ENCODE measurements at places on chromosomes 1 and 21.

DNA sequence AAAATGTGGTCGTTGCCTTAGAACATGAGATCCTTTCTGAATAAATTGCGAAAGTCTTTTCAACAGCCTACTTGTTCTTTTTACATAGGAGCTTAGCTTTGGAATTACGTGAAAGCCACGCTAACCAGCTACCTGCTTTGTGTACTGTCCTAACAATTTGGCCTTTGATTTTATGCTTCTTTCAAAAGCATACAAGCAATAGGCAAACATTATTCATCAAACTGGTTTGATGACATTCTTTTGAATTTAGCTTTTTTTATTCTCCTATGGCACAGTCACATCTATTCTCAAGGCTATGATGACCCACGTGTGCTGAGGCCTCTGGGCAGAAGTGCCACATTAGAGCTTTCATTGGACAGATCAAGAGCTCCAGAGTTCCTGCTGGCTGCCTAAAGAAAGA, 178.0 kb upstream of the DPT start:
- peak; percentile 93 for DNase-seq

- DNase-seq: no peak
These were observed 33.2 kb downstream of the RHOU start for GRCh38 chr1:228768355-228769000.

GRCh38 chr21:45741691-45742090, 98.2 kb downstream of the PCBP3 start:
- DNase-seq: no peak

- DNase-seq: no peak
These were observed at the start of gene CROCC for GRCh38 chr1:16921391-16922185. CROCC (plus strand) TSS chr1:16921931; CDS start chr1:16922019, 88 bp downstream.

DNA sequence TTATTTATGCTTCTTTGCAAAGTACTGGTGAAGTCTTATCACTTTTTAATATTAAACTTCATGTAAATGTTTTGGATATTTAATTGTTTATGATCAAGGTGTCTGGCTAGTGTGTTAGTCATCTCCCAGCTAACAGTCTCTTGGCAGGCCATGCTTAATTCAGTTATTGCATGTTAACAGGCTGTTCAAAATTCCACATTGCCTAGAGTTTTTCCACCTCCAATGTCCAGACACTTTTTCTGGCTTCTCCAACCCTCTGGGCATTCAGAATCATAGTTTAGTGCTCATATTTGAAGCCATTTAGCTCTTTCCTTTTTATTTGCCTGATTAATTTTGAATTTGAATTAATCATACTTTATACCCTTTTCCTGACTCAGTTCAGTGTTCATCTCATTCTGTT, 69.2 kb downstream of the OLFML2B start:
- peak; percentile 38 for DNase-seq

- no peak for DNase-seq
These were observed 101.5 kb upstream of the ARHGEF16 start for GRCh38 chr1:3352952-3353331.

- DNase-seq: no peak
These were observed 126.8 kb downstream of the PIK3R3 start for GRCh38 chr1:46005594-46005993.

DNA sequence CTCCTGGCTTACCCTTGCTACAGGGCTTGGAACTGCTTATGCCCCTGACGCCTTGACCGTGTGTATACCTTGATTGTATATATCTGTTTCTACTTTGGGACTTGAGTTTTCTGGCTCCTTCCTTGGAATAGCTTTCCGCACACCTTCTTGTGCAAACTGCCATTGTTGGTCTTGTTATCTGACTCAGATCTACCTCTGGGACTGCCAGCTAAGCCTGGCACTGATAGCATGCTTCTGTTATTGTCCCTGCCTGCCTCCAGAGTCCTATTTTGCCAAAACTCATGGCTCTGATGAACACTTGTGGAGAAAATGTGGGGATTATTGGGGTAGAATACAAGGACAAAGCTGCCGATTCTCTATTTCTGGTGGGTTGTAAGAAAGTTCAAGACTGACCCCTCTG, 15.4 kb downstream of the FMOD start:
- DNase-seq: no peak

GRCh38 chr1:181551249-181551648, 67.9 kb downstream of the CACNA1E start:
- DNase-seq: peak; percentile 7

DNA sequence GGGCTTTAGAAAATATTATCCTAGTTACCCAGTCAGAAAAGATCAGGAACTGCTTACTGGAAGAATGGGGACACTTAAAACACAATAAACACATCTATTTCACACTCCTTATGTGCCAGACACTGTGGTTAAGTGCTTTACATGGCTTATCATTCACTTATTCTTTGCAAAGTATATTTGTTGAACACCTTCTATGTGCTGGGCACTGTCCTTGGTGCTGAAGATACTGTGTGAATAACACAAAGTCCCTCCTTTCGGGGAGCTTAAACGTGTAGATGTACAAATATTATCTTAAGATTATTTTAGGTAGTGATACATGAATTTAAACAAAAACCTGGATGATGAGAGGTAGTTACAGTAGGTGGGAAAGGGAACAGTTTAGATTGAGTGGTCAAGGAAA, 169.3 kb downstream of the ST6GALNAC5 start:
- DNase-seq: peak; percentile 27

- DNase-seq: peak; percentile 81
These were observed 45.8 kb upstream of the CRNN start for GRCh38 chr1:152459596-152460528.

- DNase-seq: no peak
These were observed 97.1 kb downstream of the ETS2 start for GRCh38 chr21:38902608-38903445.

DNA sequence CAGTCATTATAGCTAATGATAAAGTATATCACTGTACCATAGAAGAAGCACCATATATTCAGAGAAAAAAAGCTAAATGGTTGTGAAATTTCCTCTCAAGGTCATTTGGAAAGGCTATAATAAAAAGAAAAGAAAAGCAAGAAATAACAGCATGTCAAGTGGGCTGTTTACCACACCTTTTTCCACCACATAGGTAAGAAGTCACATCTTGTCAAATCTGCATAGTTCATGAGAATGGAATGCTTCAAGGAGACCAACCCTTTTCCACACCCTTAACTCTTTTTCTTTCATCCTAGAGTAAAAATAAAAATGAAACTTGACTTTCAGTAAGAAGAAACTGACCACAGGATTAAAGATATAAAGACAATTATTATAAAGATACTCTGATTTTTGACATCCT, 91.2 kb downstream of the ATP6V1G3 start:
- DNase-seq: no peak

GRCh38 chr1:10795276-10796021, 997 bp downstream of the CASZ1 start:
- peak; percentile 55 for DNase-seq

GRCh38 chr1:227896710-227897655, 50.7 kb downstream of the WNT9A start:
- DNase-seq: no peak

DNA sequence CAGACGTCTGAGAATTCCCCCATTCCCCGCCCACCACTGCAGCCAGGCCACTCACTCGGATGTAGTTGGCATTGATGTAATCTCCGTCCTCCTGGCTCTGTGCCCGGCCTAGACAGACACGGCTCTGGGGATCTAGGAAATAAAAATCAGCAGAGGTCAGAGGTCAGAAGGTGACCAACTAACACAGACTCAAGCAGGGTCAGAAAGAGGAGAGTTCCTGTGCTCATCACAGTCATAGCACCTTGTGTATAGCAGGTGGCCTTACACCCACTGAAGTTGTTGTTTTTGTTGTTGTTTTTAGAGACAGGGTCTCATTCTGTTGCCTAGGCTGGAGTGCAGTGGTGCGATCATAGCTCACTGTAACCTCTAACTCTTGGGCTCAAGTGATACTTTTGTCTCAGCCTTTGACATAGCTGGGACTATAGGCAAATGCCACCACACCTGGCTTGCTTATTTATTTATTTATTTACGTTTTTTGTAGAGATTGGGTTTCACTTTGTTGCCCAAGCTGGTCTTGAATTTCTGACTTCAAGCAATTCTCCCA, 4.9 kb downstream of the PTPN7 start:
- peak; percentile 73 for DNase-seq

DNA sequence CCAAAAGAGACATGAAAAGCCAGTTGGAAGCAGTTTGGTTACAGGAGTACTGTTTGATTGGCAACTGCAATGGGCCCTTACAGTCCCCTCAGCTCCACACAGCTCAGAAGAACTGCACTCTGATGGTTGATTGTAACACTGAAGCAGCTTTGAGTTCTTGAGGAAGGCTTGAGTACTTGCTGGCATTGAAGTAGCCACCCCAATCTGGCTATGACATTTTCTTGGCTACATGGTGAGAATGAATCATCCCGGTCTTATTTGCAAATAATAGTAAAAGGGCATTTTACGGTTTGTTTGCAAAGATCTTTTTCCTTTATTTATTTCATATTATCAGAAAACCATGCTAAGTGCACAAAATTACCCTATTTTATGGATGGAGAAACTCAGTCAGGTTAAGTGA, 159.7 kb upstream of the BEND5 start:
- DNase-seq: no peak

DNA sequence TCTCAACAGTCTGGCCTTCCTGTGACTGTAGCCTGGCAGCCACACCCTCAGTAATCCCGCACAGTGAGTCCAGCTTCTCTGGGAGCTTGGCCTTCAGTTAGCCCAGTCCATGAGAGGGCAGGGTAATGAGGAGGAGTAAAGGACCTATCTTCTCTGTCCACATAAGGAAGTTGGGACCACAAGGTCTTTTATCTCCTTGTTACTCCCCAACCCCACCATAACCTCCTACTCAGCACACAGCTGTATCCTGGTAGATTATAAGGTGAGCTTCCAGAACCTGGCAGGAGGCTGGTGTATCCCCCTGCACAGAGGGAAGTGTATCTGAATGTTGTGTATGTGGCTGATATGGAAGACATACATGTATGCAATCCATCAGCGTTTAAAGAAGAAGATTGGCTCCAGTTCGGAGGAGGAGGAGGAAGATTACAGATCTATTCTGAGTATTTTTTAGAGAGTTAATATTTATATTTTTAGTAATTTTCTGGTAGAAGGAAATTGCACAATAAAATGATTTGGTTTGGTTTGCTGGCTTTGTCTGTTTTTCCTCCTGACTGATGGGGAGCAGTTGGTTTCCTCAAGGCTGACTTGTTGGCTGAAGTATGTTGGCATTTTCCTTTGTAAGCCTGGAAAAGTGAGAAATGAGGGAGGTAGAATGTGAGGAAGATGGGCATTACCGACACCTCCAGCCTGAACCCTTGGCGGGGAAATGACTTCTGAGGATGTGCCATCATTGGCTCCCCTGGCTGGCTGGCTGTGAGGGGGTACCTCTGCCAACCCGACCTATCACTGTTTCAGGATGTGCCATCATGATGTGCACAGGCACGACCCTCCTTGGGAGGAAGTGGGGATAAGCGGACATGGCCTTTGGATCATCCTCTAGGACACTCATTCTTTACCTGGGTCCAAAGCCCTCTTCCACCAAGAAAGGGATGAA, 5.0 kb downstream of the C1orf226 start:
- no peak for DNase-seq

DNA sequence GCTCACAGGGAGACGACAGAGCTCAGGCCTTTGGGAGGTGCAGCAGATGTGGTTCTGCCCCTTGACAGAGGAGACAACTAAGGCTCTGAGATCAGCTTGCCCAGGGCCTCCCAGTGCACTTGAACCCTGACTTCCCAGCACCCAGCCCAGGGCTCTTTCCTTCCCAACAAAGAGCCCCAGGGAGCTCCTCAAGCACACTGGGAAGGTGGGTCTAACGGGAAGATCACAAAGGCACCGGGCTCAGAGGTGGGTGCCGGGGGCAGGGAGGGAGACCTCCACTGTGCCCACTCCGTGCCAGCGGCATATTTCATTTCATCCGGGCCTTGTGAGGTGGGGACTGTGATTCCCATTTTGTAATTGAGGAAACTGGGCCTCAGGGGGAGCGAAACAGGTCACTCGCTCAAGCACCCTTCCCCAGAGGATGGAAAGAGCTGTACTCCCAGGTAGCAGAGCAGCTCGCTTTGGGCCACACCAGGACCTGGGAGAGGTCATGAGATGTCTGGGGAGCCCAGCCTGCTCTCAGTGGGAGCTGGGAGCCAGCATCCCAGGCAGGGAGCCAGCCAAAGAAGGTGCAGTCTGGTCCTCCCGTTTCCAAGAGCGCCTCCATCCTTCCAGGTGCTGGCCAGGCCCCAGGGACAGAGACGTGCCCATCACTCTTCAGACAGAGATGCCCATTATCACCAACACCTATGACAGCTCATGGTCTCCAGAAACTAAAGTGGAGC, 82.3 kb downstream of the SYT2 start:
- DNase-seq: no peak

DNA sequence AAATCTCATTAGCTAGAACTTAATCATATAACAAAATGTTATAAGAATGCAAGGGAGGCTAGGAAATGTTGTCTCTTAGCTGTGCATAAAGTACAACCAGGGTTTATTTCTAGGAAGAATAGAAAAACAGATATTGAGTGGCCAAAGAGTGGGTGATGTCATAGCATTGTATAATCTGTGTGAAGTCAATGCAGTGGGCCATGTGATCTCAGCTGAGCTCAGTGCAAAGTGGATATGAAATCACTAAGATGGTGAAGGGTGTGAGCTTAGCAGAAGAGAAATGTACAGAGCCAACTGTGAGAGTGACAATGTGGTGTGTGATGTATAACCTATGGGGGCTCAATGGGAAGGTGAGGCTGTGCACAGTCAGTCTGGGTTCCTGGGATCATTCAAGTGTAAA, 29.7 kb upstream of the DUSP23 start:
- DNase-seq: peak; percentile 43

DNA sequence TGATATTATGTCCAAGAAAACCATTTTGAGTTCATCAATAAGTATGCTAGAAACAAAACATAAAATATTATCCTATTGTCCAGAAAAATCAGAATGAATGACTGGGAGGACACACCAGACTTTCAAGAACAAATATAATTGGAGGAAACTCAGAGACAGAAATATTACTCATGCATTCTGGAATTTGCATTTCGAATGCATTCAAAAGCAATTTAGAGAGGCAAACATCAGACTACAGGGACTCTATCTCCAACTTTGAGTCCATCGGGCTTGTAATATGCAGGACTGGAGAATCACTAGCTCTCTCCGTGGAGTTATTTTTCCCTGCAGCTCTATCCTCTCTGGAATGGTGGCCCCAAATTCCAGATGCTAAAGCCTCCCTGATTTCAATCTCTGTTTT, 161.8 kb downstream of the CDC42BPA start:
- no peak for DNase-seq

- DNase-seq: peak; percentile 24
These were observed 61.0 kb downstream of the KCNK2 start for GRCh38 chr1:215143497-215143896.

DNA sequence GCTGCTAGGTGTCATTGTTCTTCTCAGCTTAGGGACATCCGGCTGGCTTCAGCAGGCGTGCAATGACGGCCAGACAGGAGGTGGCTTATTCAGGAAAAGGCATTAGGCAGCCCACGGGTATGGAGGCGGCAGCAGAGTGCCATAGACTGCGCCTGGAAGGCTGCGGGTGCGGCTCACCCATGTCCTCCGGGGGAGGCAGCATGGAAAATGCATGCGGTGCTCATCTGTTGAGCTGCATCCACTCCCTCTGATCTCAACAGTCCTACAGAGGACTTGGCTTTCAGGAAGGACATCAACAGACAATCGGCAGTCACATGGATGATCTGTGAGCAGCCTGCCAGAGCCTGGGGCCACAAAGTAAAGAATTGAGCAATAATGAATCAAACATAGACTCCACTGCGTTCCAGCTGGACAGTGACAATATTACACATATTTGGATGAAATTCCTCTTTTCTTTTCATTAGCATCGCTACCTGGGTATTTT, 42.9 kb downstream of the UMODL1 start:
- peak; percentile 20 for DNase-seq

GRCh38 chr1:167791281-167792187, 69.8 kb downstream of the MPZL1 start:
- no peak for DNase-seq

- peak; percentile 58 for DNase-seq
These were observed 57.0 kb upstream of the RAVER2 start for GRCh38 chr1:64687725-64688327.

Data from DMS53 (cell line).